Adrenal gland (tissue), 19 donors: ENCODE measurements at places on chromosomes 4 and X. TPM values are rescaled to one million over a fixed set of nuclear protein-coding genes. Genes with fewer than 3 reads are reported as not detected.

The PF4V1 gene
- total RNA-seq = not detected

The SPANXD gene
- not detected for total RNA-seq

The NIPAL1 gene
- total RNA-seq = 1.2 TPM

The GLOD5 gene
- not detected for total RNA-seq

The GSX2 gene
- not detected for total RNA-seq

The FMR1NB gene
- not detected for total RNA-seq

The HTN3 gene
- not detected for total RNA-seq

The SLC6A14 gene
- total RNA-seq = not detected

The SSX4 gene
- total RNA-seq = not detected

The TCEAL9 gene
- total RNA-seq = 256 TPM

The POU3F4 gene
- not detected for total RNA-seq

The SLC9B1 gene
- total RNA-seq = 1.6 TPM

DNA sequence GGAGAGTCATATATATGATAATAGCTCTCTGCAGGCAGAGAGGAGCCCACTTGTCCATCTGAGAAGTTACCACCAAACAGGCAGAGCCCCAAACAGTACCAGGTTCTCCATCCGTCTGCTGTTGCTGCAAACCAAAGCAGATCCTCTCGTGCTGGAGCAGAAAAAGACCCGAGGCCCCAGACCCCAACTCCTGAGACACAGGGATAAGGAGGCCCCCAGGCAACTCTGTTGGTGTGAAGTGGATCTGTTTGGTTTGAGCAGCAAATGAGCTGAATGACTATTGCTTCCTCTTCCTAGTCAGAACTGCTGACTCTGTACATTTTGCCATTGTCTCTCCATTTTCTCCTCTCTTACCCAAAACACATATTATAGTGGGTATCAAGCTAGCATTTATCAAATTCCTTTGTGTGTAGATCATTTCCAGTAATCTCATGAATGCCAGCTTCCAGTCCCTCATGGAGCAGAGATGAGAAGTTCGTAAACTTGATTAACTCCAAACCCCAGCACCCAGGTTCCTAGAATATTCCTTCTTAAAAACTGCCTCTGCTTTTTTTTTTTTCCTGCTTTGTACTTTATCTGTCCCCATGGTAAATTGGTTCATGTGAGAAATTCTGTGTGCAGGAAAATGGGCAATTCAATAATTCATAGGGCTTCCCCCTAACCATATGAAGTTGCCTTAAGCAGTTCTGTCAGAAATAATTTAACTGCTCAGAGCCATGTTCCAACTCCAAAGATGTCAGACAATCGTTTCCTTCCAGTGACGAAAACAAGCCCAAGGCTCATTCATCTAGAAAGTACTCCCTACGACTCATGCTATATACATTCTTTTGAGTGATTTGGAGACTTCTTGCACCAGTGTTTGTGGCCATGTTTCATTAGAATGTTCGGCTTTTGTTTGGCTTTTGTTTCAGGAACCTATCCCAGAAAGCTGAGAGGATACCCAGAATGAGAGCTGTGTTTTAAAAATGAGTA lies 98.6 kb upstream of the ATXN3L start:
- no peaks in the 10 kb centered on the region for H3K4me1 ChIP-seq
- no peak overlapping the region for H3K27ac ChIP-seq
- peaks cover 7% of the 10 kb centered on the region for H3K27me3 ChIP-seq
- H3K4me3 ChIP-seq = no peak overlapping the region
- H3K36me3 ChIP-seq = no peaks in the 10 kb centered on the region

DNA sequence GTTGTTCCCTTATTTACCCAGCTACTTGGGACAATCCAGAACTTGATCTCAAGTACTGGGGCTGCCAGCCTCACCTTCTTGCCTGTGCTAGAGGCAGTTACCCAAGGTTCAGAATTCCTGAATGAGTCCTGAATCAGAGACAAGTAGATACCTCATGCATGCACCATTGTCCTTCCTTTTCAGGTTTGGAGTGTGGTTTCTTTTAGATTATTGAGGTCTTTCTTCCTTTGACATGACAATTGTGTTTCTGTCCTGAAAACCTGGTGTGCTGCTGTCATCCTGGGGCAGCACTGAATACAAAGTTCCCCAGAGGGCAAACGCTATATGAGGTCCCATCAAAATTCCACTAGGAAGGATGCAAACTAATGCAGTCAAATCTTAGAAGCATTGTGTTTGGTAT lies 3.5 kb downstream of the CXCL2 start:
- H3K4me3 ChIP-seq = no peak overlapping the region
- H3K27ac ChIP-seq = no peak overlapping the region
- no peaks in the 10 kb centered on the region for H3K36me3 ChIP-seq

- no peak overlapping the region for H3K4me3 ChIP-seq
- no peak for DNase-seq
- no peaks in the 10 kb centered on the region for H3K36me3 ChIP-seq
Observed at GRCh38 chr4:139266208-139266582, 13.8 kb downstream of the MGARP start.

DNA sequence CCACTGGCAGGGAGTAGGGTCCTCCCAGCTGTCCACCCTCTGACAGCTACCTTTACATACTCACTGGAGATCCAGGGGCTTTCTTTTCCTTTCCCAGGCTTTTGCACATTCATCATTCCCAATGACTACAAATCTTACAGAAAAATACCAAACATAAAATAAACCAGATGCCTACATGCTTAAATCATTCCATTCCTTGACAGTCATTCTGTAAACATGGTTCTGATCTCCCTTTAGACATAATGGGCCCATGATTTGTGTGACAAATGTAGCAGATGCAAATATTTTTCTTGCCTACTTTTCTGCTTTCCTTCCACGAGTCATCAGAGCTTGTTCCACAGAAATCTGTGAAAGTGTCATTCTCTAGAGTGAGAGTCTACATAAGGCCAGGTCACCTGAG lies 207.0 kb downstream of the IDS start:
- H3K4me1 ChIP-seq = no peaks in the 10 kb centered on the region
- DNase-seq = no peak
- no peak overlapping the region for H3K27ac ChIP-seq
- H3K36me3 ChIP-seq = no peaks in the 10 kb centered on the region
- H3K4me3 ChIP-seq = no peak overlapping the region

- H3K27ac ChIP-seq = no peak overlapping the region
- no peaks in the 10 kb centered on the region for H3K27me3 ChIP-seq
- no peaks in the 10 kb centered on the region for H3K4me1 ChIP-seq
Observed at GRCh38 chr4:15882675-15883086, 55.9 kb downstream of the FGFBP1 start.

DNA sequence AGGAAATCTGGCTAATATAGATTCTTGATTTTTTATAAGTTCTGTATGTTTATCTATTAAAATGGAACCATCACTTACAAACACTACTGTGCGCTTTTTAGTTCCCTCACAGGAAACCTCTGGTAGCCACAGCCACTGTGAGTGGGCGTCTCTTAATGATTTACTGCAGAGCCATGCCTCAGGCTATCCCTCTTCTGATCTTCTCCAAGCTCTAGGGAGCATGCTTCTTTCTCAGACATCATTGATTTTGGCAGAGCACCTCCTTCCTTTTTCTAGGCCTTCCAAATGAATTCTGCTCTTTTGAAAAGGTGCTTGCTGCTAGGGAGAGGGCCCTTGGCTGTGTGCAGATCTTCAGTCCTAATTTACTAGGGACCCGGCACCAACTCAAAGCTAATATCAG lies 61.1 kb upstream of the STS start:
- H3K27me3 ChIP-seq = no peaks in the 10 kb centered on the region
- H3K4me1 ChIP-seq = no peaks in the 10 kb centered on the region
- no peak overlapping the region for H3K27ac ChIP-seq
- no peak for DNase-seq
- no peak overlapping the region for H3K4me3 ChIP-seq
- H3K36me3 ChIP-seq = no peaks in the 10 kb centered on the region

DNA sequence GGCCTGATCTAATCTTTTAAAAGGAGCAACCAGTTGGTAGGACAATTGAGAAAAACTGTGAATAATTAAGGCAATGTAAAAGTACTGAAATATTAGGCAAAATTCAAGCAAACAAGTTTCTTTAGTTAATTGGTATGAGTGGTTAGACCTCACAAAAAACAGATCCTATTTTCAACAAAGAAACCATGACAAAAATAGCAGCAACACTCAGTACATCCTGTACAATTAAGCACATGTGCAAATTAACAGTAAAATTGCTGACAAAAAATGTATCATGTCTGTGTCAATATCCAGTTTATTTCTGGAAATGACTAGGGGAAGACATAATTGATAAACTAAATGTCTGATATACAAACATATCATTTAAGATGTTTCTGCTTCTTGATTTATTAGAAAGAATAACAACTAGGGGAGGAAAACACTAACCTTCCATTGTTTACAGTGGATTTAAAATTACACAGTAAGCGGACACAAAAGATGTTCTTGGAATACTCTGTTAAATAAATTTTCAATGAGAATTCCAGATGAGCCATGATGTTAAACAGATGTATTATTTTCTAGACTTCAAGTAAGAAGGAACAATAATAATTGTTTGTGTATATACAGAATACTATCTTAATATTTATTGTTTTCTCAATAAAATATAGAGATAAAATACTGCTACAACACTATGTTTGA lies 638.9 kb downstream of the SPRY1 start:
- no peak overlapping the region for H3K27ac ChIP-seq
- no peak overlapping the region for H3K4me3 ChIP-seq
- no peaks in the 10 kb centered on the region for H3K27me3 ChIP-seq
- no peaks in the 10 kb centered on the region for H3K4me1 ChIP-seq
- no peak for DNase-seq

GRCh38 chr4:117740736-117741135 lies 293.6 kb upstream of the NDST3 start:
- H3K27me3 ChIP-seq = no peaks in the 10 kb centered on the region
- H3K4me3 ChIP-seq = no peak overlapping the region

DNA sequence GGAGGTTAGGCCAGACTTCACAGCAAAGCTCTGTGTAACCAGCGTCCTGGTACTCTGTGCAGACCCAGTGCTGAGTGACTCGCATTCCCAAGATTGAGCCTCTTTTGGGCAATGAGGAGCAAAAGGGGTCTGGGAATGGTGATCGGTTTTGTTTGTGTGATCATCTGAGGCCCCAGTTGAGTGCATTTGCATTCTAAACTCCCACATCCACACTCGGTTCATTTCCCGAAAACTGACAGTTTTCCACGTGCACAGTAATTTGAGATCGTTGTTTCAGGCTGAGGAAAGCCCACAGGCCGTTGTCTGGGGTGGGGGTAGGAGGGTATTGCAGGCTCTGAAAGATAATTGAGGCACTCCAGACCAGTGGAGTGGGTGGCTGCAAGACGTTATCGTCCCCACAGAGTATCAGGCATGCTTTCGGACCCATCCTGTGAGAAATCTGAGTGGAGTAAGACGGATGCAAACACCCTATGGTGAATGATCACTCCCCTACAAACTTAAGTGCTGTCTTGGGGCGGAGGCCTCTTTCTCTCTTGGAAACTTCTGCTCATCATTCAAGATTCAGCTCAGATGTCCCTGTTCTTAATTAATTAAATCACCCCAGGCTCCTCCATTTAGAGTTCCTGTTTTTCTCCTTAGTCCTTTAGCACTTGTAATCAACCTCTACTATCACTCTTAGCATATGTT lies 96.1 kb downstream of the AFF1 start:
- H3K27me3 ChIP-seq = no peaks in the 10 kb centered on the region
- no peaks in the 10 kb centered on the region for H3K36me3 ChIP-seq
- no peak for DNase-seq
- H3K4me1 ChIP-seq = peaks cover 65% of the 10 kb centered on the region

- no peak overlapping the region for H3K27ac ChIP-seq
- H3K27me3 ChIP-seq = no peaks in the 10 kb centered on the region
- no peak for DNase-seq
Observed at GRCh38 chrX:2697306-2697705, 6.2 kb downstream of the CD99 start.

- no peak overlapping the region for H3K27ac ChIP-seq
- H3K4me1 ChIP-seq = no peaks in the 10 kb centered on the region
- peaks cover 4% of the 10 kb centered on the region for H3K27me3 ChIP-seq
- no peaks in the 10 kb centered on the region for H3K36me3 ChIP-seq
- DNase-seq = no peak
Observed at GRCh38 chrX:30570505-30570904, 7.1 kb downstream of the TASL start.

GRCh38 chr4:79025170-79025569 lies 85.9 kb upstream of the PAQR3 start:
- no peaks in the 10 kb centered on the region for H3K36me3 ChIP-seq
- H3K4me1 ChIP-seq = no peaks in the 10 kb centered on the region
- no peak for DNase-seq
- H3K4me3 ChIP-seq = no peak overlapping the region

- DNase-seq = no peak
- no peaks in the 10 kb centered on the region for H3K4me1 ChIP-seq
- H3K36me3 ChIP-seq = no peaks in the 10 kb centered on the region
- no peaks in the 10 kb centered on the region for H3K27me3 ChIP-seq
- no peak overlapping the region for H3K4me3 ChIP-seq
Observed at GRCh38 chr4:119835613-119835910, 207.0 kb upstream of the PDE5A start.

- DNase-seq = no peak
- H3K36me3 ChIP-seq = no peaks in the 10 kb centered on the region
- H3K4me1 ChIP-seq = no peaks in the 10 kb centered on the region
- H3K27ac ChIP-seq = no peak overlapping the region
Observed at GRCh38 chr4:138555108-138555507, 313.0 kb upstream of the SLC7A11 start.

DNA sequence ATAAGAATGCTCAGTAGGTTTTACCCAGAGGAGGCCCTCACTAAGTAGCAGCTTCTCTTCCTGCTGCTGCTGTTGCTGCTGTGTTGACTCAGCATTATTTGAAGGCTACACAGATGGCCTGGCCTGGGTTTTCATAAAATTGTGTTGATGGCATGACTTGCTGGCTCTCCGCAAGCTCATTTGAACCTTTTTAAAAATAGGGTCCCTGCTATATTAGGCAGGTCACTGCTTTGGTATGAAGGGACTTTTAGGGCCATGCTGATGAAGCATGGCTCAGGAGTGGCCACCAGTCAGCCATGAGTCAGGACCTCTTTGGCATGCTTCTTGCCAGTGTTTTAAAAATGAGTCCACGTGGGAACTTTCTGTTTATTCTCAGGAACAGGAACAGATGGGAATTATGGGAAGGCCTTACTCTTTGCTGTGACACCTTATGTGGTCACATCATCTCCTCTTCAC lies 128.7 kb downstream of the MID1IP1 start:
- H3K36me3 ChIP-seq = no peaks in the 10 kb centered on the region
- no peak for DNase-seq
- H3K27me3 ChIP-seq = no peaks in the 10 kb centered on the region
- no peak overlapping the region for H3K27ac ChIP-seq
- no peaks in the 10 kb centered on the region for H3K4me1 ChIP-seq
- H3K4me3 ChIP-seq = no peak overlapping the region

- no peak overlapping the region for H3K27ac ChIP-seq
- H3K36me3 ChIP-seq = no peaks in the 10 kb centered on the region
- no peaks in the 10 kb centered on the region for H3K27me3 ChIP-seq
- H3K4me1 ChIP-seq = no peaks in the 10 kb centered on the region
Observed at GRCh38 chrX:43643201-43643600, 12.9 kb upstream of the MAOA start.
